ENCODE measurements at places on chromosomes 16 and 17. TPM values are rescaled to one million over a fixed set of nuclear protein-coding genes. Genes with fewer than 3 reads are reported as not detected.

DNA sequence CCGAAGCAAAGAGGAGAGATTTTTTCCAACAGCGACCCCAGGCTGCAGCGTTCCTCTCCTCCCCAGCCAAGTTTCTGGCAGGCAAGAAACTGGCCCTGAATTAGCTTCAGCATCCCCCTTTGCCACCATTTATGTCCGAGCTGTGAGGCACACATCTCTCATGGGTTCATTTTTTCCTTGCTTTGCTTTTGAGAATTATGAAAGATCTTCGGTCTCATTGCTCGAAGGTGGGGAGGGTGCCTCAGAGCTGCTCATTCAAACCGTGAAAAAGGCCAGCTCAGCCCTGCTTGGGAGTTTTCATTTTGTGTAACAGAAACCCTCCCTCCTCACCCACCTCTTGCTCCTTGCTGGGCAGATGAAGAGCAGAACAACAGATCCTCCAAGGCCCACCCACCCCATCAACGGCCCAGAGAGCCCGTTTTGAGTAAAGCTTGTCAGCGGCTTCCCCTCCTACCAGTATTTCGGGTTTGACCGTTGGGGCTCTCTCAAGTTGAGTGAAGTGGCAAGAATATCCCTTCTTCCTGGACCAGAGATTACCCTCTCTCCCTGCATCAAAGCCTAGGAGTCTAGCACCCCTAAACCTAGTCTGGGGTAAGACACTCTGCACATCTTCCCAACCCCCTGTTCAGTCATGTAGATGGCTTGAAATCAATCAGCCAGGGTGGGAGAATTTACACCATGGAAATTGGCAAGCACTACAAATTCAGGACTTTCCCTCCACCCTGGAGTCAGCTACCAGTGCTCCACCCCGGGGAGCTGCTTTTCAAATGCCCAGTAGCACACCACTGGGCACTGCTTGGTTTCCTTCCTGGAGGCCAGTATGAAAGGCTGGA lies 1.8 kb downstream of the CCR7 start:
- no peak for DNase-seq

- no peak for DNase-seq
Measured at GRCh38 chr17:61584866-61585265, 6.2 kb downstream of the NACA2 start.

GRCh38 chr16:11407047-11407982 lies 62.1 kb downstream of the RMI2 start:
- DNase-seq, result peak; percentile 54

DNA sequence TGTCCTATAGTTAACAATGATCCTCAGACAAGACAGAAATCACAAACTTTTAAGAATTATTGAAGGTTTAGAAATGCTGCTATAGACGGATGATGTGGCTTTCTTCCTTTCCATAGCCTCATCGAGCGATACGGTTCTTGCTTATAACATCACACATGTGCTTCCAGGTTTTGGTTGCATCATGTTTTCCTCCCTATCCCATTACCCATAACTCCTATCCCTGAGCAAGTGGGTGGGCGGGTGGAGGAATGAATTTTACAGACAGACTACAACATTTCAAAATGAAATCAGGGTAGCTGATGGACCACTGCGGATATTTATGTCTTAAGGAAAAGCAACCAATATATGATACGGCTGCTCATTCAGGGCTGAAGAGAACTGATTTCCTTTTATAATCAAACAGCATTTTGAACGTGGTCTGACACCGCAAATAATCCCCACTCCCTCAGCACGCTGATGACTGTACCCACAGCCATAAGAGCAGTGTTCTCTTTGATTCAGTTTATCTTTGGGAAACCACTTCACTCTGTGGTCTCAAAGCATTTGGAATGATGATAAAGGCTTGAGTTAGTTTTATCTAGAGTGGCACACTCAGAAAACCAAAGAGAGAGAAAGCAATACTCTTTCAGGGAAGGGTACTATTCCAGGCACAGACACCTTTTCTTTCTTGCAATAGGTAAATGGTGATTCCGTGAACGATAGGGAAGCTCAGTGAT lies 4.6 kb upstream of the AKTIP start:
- DNase-seq, result no peak

The LRRC37A3 gene
- polyA plus RNA-seq, result 45.0 TPM

The CCT6B gene
- polyA plus RNA-seq, result 2.9 TPM

The NXN gene
- 57.8 TPM for polyA plus RNA-seq
